ENCODE measurements at places on chromosomes 2 and 18.

DNA sequence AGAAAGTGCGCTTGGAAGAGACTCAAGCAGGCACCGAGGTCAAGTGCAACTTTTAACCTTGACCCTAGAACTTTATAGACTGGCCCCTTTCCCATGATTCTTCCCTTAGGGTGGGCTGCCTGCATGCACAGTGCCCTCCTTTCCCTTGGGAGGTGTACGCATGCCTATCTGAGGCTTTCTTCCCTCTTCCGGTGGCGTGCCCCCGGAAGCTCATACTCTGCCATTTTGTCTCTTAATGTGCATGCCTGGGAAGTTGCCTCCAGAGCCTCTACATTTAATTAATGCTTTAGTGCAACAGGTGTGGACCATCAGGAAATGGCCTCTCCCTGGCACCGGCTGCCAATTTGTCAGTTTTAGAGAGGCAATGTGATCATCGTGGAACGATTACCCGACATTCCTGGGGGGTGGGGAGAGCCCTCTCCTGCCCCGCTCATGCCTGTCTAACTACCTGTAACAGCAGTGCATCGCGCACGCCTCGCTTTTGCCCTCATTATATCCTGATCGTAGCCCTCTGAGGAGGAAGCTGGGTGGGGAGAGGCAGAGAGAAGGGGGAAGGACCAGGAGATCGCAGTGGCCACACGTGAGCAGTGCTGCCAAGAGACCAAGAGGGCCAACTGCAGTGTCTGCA is 194.8 kb downstream of the TFCP2L1 start:
- DNase-seq, result no peak

- DNase-seq, result no peak
Observed at GRCh38 chr2:134897932-134898331, 20.7 kb upstream of the CCNT2 start.

GRCh38 chr2:6139916-6140315 is 447.7 kb downstream of the SOX11 start:
- DNase-seq, result no peak

- no peak for DNase-seq
Observed at GRCh38 chr2:145221516-145221915, 701.6 kb upstream of the ZEB2 start.

DNA sequence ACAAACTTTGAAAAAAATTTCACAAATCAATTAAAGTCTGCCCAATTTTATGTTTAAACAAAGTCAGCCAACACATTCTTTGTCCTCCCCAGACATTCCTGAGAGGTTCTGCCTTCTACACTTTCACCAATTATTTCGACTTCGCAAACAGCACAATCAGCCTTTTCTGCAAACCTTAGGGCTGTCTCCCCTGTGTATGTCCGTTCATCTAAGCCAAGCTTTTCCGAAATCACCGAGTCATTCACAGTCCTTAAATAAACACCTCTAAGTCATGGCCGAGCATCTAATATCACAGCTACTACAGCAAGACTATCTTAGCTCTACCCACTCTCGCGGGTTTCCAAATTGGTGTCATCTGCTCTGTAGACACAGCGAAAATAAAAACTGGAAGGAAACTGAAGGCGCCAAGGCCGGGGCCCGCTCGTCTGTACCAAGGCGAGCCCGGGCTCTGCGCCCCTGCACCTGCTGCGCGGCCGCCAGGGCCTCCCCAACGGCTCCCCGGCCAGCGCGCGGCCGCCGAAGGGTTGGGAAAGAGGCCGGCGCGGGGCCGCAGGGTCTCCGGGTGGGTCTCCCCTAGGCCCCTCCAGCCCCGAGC is 730 bp downstream of the ODC1 start:
- DNase-seq, result no peak

Measured in foreskin melanocyte (primary cell).